Brain pericyte (primary cell): ENCODE measurements at places on chromosomes 4 and X.

DNA sequence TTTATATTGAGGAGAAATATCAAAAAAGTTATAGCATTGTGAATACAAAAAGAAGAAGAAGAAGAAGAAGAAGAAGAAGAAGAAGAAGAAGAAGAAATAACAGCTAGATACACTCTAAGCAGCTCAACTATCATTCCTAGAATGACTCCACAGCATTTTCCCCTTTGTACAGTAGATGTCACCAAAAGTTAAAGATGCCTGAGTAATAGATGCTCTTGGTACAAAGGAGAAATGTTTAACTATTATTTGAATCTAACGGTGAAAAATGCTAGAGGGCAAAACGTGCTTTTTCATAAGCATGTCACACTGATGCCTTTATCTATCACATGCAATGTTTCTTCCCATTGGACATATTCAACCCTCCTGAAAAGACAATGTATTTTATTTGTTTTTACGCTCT, 178.4 kb upstream of the GPRIN3 start:
- no peak for DNase-seq

- DNase-seq = no peak
Observed at GRCh38 chr4:76883147-76883546, 14.8 kb downstream of the SOWAHB start.

DNA sequence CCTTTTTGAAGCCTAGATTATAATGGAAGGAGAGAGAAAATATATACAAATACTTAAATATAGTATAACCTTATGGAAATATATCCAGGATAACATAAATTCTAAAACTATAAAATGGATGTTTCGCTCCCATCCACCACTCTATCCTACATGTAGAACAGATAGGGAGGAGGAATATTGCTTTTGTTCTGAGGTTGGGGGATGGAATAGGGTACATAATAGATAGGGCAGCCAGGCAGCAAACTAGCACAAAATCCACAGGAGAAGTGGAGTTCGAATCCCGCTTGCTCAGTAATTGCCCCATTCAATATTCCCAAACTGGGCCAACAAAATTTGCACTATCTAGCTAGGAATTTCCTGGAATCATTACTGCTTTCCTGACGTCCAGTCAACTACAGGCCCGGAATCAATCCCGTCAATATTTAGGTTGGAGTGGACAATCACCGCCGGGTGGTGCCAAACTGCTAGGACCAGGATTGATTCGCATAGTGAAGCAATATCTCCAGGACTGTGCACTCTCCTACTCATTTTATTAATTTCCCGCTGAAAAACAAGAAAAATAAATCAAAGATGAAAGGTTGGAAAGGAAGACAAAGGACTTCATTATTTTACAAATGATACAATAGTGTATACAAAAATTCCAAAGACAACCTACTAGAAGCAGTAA, 40.4 kb upstream of the PAPSS1 start:
- DNase-seq = no peak

DNA sequence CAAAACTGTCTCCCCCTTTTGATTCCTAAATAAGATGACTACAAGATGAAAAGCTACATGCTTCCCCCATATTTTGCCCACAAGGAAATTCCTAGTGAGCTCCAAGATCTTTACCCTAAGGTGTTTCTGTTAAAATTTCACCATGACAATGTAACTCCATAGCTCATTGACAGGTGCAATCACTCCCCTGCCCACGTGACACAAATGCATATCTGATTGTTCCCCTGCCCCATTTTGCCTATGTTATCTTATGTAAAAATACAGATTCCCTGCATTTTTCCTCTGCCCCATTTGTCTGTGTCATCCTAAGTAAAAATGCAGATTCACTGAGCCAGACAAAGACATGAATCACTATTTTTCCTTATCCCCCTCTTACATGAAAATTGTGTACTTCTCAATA, 66.7 kb downstream of the GPRASP3 start:
- DNase-seq = no peak

- no peak for DNase-seq
Observed at GRCh38 chrX:54799046-54799445, 991 bp upstream of the ITIH6 start.

GRCh38 chr4:76023389-76023788, at the start of gene CXCL10:
TSS of gene CXCL10 (minus strand) at chr4:76023497. CDS start at chr4:76023431, 66 bp downstream.
- no peak for DNase-seq

GRCh38 chr4:1683261-1683735, 815 bp downstream of the FAM53A start:
- DNase-seq = peak; percentile 39

- no peak for DNase-seq
Observed at GRCh38 chrX:97766501-97767095, 882.9 kb downstream of the RPA4 start.

DNA sequence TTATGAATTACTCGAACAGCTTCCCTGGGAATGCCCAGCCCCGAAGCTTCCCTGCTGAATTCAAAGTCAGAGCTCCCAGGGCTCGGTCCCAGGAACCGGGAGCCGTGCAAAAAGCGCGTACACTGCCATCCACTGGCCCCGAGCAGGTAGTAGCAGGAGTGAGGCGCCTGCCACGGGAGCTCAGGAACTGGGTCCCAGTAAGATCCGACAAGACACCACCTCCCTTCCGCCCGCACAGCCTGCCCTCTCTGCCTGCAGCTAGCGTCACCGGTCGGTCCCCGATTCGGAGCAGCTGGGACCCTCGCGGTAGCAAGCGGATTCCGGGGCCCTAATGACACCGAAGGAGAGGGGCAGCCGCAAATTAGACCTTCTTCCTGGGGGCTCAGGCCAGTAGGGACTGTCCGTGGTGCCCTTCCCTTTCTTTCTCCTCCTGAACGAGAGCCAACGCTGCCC, 1.2 kb downstream of the CORIN start:
- peak; percentile 43 for DNase-seq

GRCh38 chrX:120087289-120088017, 10.0 kb upstream of the RHOXF2B start:
- DNase-seq = no peak

DNA sequence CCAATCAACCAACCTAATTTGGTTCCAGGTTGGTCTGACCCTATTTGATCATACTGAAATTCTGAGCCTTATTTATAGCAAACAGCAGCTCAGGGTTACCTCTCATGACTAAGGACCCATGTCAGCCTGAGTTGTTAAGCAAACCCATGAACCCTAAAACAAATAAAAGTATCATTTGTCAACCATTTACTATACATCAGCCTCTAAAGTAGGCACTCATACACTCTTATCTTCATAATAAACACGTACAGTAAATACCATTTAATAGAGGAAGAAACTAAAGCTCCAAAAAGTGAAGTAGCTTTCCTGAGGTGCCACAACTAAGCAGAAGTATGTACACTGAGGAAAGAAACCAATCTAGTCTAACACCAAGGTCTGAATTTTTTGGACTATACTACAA, 25.2 kb downstream of the MANBA start:
- DNase-seq = no peak

DNA sequence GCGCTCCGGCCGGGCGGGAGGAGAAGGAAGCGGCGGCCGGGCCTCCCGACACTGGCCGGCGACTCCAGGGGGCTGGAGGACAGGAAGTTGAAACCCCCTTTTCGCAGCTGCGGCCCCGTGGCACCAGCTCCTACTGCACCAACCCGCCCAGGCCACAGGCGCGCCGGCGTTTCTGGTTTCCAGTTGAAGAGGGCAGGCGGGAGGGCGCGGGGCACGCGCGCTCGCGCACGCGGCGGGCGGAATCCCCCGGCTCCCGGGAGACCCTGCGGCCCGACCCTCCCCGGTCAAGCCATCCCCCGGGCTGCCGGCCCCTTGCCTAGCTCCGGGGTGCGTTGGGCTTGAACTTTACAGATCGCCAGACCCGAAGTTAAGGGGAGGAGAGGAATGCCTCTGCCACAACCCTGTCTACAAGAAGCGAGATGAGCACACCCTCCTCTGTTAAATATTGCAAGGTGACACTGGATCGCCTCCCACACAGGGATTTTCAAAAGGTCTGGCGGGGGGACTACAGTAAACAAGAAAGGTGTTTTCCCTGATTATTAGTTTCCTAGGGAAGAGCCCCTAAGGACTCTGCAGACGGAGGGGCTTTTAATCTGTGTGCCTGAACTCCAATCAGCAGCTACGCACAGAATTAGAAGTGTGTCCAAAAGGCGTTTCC, 1.4 kb downstream of the ELOVL6 start:
- DNase-seq = no peak

DNA sequence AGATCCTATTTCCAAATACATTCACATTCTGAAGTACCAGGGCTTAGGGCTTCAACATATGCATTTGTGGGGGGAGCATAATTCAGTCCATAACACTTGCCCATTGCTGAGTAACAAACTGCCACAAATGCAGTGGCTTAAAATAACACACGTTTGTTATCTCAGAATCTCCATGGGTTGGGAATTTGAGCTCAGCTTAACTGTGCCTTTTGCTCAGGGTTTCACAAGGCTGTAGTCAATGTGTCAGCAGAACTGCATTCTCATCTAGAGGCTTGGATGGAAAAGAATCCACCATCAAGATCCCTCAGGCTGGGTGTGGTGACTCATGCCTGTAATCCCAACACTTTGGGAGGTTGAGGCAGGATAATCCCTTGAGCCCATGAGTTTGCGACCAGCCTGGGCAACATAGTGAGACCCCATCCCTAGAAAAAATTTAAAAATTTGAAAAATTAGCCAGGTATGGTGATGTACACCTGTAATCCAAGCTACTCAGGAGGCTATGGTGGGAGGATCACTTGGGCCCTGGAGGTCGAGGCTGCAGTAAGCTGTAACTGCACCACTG, 25.8 kb upstream of the TBL1X start:
- no peak for DNase-seq

DNA sequence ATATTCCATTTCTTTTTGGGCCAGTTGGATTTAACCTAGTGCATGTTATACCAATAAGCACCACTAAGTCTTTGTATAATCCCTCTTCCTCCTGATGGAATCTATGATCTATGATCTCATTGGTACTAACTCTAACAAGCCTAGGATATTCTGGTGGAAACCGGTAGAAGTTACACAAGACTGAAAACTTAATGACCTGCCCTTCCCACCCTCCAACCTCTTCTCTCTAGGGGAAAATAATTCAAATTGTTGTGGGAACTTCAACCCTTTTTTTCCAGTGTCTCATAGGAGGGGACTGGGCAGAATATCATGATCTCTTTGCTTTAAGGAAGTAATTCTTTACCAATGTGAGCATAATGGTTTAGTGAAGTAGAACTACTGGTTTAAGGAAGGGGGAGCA, 289.5 kb upstream of the BOD1L1 start:
- DNase-seq = no peak

DNA sequence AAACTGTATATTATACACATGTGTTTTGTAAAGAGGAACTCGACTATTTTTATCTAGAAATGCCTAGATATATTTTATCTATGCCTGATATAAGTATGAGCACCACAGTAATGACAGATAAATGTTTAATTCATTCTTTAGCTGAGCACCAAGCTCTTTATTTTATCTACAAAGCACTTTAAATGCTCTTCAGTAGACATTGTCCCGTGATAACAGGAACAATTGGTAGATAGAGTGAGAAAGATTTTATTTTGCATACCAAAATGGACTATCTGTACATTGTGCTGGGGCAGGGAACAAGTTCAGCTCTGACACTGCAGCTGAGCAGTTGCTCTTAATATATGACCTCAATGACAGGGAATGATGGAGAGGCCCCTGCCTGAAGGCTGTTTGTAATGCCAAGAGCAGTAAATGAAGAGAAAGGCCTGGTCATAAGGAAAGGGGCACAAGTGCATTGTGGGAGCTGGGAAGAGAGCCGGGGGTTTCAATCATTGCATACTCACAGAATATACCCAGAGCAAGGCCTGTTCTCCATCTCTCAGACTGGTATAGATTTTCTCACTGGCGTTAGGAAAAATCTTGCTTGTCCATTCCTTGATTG, 57.3 kb downstream of the SEPTIN11 start:
- DNase-seq = no peak

DNA sequence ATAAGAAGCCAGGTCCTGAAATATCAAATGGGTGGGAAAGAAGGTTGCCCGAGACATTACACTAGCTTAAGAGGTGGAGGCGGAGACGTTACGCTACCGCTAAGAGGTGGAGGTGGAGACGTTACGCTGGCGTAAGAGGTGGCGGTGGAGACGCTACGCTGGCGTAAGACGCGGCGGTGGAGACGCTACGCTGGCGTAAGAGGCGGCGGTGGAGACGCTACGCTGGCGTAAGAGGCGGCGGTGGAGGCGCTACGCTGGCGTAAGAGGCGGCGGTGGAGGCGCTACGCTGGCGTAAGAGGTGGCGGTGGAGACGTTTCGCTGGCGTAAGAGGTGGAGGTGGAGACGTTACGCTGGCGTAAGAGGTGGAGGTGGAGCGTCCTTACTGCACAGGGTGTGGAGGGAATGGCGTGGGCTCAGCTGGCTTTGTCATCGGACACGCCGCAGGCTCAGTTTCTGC, 12.8 kb downstream of the CYP4V2 start:
- DNase-seq = no peak

DNA sequence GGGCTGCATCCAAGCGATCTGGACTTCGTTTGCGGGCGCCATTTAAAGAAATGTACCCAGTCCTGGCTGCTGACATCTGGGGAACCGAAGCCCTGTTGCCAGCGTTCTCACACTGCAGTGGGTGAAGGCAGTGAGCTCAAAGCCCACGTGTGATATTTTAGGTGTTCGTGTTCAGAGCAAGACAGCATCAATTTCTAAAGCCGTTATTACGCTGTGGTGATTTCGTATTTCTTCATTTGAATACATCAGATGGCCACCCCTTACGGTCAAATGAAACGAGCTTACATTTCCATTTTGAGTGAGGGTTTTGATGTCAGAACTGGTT, 376 bp upstream of the C4orf36 start:
- no peak for DNase-seq

- DNase-seq = no peak
Observed at GRCh38 chr4:83947125-83947829, 411.4 kb downstream of the GPAT3 start.

- no peak for DNase-seq
Observed at GRCh38 chr4:106624671-106625070, 256.1 kb upstream of the GIMD1 start.

DNA sequence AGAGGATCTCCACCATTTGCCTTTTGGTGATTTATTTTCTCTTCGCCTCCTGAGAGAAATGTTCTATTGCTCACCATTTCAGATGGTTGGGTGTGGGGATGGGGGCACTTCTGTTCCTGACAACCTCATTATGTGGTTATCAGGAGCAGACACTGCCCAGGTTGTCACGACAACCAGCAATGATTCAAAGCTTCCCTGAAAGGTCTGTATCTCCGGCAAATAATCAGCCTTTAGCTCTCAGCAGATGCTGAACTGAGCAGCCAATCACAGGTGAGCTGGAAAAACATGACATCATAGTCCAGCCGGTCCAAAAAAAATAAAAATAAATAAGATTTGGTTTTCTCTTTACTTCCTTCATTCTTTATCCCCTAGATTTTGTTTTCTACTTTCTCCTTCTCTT, 5.5 kb upstream of the PAK3 start:
- DNase-seq = no peak

DNA sequence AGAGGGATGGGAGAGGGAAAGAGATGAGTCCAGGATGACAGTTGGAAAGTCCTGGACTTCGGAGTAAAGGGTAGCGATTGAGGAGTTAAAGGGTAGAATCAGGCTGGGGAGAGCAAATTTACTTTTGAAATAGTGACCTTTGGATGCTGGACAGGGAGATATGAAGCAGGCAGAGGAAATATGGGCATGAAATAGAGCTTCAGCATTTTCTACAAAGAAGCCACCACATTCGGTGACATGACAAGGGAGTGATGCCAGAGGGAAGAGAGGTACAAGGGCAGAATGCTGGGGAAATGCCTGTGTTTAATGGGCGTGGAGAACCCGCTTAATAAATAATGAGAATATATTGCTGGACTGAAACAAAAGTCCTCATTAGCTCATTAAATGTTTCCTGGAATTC, 92.7 kb downstream of the TBL1X start:
- DNase-seq = no peak

GRCh38 chr4:173252024-173252935, 81.9 kb downstream of the HMGB2 start:
- peak; percentile 98 for DNase-seq

GRCh38 chr4:112858751-112859150, 190.7 kb upstream of the ANK2 start:
- no peak for DNase-seq
